Skeletal muscle cell (primary cell): ENCODE measurements at places on chromosomes 3 and 15.

DNA sequence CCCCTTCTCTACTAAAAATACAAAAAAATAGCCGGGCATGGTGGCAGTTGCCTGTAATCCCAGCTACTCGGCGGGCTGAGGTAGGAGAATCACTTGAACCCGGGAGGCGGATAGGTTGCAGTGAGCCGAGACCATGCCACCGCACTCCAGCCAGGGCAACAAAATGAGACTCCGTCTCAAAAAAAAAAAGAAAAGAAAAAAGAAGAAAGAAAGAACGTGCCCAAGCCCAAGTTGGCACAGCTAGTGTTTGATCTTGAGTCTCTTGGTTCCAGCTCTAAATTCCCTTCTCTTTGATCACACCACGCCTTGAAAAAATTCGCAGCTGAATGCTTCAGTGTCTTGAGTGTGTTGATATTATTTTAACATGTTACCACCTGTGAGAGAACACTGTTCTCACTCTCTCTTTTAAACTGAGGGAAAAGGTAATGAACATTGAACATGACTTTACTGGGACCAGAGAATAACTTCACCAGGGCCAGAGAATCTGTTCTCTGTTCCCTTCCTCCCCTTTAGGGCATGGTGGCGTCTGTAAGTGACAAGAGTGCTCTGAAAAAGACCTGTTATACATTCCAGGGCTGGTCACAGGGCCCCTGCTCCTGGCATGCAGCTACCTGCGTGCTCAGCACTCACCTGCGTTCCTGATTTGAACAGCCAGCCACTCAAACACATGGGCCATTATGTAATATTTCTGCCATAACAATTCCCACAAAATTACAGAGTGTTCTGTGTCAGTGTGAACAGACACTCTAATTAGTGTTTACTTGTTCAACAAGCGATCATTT, 19.0 kb downstream of the SLCO3A1 start:
- no peak for DNase-seq

GRCh38 chr3:109918740-109919139, 581.4 kb upstream of the DPPA4 start:
- no peak for DNase-seq

GRCh38 chr15:43118829-43119228, 13.0 kb upstream of the UBR1 start:
- DNase-seq: no peak

DNA sequence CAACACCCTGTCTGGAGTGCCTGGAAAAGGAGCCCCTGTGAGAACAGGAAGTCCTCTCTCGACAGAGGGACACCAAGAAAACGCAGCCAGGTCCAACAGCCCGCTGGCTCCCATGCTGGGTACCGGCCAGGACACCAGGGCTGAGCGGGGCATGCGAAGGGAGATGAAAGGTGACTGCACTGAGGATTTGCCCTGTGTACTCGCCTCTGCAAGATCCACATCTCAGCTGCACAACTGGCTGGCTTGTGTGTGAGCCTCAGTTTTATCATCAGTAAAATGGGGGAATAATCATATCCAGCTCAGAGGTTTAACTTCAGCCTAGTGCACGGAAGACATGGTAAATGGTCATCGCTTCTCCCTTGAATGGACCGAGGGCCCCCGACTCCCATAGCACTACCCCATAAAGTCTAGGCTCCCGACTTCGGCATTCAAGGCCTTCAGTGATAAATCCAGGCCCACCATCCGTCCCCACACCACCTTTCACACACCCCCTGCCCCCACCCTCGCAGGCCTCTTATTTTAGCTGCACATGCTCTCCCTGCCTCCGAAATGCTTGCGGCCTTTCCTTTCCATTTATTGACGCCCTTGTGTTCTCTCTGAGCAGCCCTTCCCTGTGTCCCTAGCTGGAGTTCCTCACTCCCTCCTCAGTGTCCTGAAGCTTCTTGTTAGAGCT, 15.8 kb downstream of the ISG20 start:
- DNase-seq: no peak

- DNase-seq: peak; percentile 73
Measured at GRCh38 chr15:60397772-60398445, at the start of gene ANXA2. ANXA2 (minus strand) TSS chr15:60397986; CDS start chr15:60386075, 11,911 bp downstream.

GRCh38 chr3:134449277-134449676, 36.5 kb downstream of the ANAPC13 start:
- no peak for DNase-seq

GRCh38 chr15:58443308-58443707, 11.5 kb downstream of the LIPC start:
- DNase-seq: no peak

DNA sequence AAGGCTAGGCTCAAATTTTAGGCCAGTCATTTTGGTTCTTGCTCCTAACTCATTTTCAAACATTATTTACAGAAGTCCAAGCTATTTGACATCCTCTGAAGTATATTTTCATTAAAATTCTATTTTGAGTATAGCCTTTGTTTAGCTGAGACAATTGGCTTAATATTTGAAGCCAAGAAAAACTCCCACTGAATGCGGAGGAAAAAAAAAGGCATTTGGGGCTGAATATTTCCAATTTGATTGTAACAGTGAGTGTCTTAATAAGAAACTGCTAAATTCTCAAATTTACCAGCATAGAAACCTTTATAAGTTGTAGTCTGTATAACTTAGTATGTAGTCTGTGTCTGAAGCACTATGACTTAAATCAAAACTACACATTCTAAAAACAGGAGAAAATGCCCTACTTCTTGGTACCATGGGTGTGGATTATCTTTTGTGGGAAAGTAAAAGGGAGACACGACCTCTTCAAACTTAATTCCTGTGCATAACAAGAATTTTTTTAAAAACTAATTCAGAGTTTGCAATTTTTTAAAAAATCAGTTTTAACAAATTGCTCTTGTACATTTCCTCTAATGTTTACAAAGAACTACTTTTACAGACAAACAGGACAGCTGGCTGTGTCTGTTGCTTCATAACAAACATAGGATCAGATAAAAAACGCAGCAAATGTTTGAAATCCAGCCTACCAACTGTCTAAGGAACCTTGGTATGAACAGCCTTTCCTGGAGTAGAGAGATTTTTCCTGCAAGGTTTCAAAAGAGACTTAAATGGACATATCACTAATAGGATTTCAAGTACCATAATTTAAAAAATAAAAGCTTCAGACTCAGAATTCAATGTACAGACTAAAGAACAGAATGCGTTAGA, 52.7 kb upstream of the LMOD3 start:
- DNase-seq: no peak

DNA sequence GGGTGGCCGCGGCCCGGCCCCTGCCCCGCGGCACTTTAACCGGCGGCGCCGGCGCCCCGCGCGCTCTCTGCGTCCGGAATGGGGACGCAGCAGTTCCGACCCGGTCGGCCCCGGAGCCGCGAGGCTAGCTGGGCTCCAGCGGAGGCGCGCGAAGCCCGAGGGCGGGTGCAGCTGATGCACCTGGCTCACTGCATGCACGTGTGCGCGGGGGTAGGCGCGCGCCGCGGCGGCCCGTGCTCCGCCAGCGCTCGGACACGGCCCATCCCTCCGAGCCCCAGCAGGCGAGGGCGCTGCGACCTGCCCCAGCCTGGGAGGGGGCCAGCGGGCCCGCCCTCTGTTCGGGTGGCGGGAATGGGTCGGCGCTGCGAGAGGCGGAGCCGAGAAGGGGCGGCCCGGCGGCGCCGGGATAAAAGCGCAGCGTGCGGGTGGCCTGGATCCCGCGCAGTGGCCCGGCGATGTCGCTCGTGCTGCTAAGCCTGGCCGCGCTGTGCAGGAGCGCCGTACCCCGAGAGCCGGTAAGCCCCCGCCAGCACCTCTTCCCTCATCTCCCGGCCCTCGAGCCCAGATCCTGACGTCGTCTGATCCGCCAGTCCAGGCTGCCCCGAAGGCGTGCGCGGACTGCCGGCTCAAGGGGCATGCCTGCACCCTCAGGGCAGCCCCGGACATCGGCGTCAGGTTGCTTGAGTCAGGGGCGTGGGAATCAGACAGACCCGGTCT, at the start of the genes CHDH and IL17RB:
Gene CHDH, minus strand, starts transcription at position 286 of the 717 bp plus-strand sequence. CDS start 22,411 bp downstream, outside the sequence.
Gene IL17RB, plus strand, starts transcription at position 435 of the 717 bp plus-strand sequence. Its CDS starts 21 bp downstream, at position 456.
- DNase-seq: no peak

DNA sequence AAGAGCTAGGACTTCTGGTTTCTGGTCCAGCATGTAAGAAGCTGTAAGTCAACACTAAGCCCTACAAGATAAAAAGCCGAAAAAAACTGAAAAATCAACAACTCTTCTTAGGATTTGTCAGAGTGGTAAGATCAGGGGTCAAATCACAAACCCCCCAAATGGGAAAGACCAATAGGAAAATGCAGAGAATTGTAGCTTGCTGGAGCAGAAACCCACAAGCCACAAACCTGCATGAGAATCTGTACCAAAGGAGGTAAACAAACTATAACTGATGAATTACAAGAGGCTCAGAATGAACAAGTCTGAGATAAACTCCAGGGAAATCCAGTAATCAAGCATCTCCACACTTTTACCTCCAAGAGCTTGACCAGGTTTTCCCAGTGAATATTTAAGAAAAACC, 36.0 kb downstream of the RFX7 start:
- no peak for DNase-seq

DNA sequence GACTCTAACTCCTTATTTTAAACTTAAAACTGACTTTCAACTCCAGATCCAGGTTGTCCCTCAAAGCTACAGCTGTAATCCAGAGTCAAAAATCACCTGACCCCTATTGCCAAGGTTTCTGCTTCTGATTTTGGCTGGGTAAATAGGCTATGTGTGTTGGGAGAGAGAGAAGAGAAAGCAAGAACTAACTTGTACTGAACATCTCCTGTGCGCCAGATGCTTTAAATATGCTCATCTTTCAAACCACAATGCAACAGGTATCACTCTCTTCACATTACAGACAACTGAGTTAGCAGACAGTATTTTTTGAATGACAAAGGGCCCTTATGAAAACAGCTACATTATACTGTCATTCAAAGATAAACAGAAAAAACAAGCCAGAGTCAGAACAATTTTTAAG, 7.0 kb downstream of the WWTR1 start:
- DNase-seq: no peak

- no peak for DNase-seq
Measured at GRCh38 chr15:47414207-47414606, 303.1 kb upstream of the SEMA6D start.
